ENCODE measurements at places on chromosomes 5 and 9.

DNA sequence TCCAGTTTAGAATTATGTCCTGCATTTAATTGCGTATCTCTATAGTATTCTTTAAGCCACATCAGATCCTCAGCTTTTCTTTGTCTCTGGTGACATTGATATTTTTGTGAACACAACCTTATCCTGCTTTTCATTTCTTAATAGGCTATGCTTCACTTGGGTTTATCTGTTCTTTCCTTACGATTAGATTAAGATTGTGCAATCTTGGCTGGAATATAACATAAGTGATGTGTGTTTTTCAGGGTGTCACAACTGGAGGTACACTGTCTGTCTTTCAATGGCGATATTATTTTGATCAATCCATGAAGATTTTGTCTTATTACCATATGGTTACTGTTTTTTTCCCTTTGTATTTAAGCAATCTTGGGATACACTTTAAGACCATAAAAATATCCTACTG, 23.6 kb downstream of the NAA35 start:
- DNase-seq = no peak

DNA sequence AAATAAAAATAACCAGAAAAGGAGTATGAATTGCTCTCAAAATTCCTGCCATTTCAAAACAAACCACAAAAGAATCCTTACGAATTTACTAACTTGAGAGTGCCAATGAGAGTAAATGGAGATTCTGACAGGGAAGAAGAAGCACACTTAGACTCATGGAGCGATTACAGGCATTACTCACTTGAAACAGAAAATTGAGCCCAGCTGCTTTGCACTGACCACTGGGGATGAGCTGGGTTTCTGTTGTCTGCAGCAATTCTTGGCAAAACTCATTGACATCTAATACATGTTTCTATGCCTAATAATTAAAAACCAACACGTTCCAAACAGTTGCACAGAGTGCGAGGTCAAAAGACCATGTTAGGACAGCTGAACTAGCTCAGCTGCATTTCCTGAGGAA, 731.6 kb downstream of the DNAH5 start:
- DNase-seq = no peak

DNA sequence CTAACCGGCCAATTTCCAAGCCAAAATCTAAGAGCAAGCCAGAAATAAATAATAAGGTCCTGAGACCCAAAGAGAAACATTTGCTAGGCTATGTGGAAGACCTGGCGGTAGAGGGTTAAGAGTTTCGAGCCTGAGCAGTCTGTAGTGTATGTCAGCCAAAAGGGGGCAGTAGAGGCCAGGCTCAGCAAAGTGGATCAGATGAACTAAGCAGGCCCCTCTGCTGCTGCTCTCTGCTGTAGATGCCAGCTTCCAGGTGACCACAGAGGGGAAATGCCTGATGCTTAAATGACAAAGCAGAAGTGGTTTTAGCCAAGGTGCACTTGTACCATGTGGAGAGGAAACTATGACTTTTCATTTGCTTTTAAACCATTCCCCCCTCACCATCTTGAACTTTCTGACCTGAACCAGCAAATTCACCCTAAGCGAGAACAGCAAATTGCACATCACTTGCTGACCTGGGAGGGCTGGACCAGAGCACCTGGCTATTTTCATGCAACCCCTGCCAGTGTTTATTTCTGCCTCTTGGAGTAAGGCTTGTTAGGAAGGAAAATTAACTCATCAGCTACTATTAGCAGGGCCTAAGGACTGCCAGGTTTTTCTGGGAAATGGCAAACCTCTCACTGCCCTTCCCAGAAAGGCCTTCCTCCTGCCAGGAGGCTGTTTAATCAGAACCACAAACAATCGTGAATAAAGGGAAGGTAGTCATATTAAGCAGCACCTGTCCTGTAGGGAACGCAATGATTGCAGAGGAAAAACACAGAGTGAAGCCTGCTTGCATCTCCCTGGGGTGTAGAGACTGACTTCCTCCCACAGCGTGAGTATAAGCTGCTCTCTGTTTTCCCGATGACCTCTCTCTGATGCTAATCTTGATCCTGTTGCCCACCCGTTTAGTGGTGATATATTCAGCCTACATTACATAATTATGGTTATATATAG, 818.2 kb downstream of the TLR4 start:
- no peak for DNase-seq

GRCh38 chr9:91065231-91066041, 263.8 kb downstream of the SYK start:
- no peak for DNase-seq

DNA sequence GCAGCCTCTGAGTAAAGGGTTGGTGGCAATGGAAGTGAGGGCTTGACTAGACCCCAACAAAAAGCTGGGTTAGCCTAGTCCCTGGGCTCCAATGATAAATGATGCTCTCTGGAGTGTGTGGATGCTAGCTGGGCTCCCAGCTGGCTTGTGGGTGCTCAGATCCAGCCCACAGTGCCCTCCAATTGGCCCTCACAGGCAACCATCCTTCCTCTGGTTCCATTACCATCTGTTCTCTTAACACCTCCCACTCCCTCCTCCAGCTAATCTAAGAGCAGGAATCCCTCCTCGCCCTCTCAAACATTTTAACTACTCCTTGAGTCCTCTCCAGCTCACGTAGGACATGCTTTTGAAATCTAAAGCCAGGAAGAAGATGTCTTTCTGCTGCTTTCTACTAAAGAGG, 25.2 kb upstream of the FRMD3 start:
- DNase-seq = no peak

- no peak for DNase-seq
Observed at GRCh38 chr9:78668148-78668832, 371.4 kb downstream of the PSAT1 start.

DNA sequence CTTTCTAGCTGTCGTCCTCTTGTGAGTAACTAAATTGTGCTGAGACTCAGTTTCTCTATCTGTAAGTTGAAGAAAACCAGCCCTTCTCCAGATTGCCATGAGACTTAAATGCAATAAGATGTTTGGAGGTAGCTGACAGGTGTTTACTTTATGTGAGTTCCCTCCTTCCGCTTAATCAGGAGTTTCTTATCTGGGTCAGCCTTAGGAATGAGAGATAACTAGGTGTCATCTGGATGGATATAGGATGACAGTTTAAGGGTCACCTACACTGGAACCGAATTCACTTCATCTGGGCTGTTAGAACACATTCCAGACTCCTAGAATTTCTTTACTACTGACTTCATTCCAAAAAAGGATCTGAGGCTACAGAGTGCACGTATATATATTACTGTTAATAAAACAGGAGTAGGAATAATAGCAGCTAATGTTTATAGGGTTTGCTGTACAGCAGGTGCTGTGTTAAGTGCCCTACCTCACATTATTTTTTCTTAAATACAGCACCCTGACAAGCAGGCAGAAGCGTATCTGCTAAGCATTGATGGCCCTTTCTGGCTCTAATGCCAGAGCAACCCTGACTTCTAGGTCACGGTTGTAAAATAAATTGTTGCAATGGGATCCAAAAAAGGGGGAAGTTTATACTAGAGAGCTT, 30.0 kb upstream of the CPEB4 start:
- DNase-seq = no peak

GRCh38 chr5:125486634-125487033, 740.2 kb upstream of the ZNF608 start:
- DNase-seq = no peak

- DNase-seq = peak; percentile 75
Observed at GRCh38 chr5:95822043-95822541, 434 bp downstream of the GLRX start.

DNA sequence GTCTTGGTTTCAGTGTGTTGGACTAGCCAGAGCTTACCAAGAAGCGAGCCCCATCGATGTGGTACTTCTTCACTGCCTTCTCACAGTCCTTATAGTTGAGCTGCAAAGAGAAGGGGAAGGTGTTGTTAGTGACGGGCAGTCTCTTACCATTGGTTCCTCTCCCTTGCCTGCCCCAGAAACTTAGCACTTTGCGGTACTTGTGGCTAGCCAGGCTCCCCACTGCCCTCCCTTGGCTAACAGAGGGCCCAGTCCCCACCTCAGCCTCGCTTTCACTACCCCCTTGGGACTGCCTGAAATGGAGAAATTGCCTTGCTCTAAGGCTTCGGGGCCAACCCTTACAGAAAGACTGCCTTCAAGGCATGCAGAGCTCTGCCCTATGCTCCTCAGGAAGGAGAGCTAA, 4.3 kb downstream of the LCP2 start:
- DNase-seq = peak; percentile 96

GRCh38 chr9:123316053-123316718, 39.8 kb upstream of the CRB2 start:
- DNase-seq = no peak

DNA sequence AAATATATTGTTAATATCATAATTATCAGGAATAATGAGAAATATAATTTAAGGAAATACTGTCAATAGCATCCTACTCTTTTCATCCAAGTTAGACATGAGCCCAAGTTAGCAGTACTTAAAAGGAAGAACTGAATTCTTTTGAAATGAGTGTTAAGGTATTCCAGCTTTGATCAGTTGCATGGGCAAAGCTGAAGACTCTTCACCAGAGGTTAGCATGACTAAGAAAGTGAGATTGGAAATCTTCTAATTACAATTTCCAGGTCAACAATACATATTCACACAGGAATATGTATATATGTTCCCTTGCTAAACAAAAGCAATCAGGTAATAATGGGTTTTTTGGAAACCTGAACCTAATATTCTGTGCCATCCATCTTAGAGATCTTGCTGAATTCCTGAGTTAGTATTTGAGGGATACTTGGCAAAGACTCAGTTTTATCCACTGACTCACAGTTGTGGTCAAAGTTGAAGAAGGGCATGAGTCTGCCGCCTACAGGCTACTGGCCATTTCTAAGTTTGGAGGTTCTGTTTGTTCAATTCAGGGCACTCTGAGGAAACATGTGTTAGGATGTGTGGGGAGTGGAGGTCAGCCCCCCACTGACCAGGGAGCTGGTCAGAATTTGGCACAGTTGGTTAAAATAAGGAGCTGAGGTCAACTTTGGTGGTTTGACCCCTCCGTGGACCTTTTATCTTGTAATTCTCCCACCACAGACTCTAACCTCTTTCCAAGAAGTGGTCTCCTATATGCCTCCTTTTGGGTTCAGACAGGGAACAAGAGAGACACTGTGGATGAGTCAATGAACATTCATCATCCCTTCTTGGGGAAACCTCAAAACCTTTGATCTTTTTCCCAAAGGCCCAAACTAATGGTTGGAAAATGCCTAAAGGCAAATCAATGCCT, 118.3 kb downstream of the PIK3R1 start:
- DNase-seq = no peak

DNA sequence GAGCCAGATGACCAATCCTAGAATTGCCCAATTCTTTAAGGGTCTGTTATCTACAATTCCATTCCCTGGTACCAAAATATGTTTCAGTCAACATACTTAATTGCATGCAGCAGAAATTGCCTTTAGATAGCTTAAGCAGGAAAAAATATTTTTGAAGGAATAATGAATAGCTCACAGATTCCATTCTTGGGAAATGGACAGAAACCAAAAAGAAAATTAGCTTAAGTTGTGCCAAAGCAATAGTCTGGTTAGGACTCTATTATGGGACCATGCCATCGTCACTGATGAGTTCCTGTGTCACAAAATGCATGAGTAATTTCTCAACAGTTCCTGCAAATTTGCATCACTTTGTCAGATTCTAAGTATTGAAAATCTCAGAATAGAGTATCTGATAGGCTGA, 12.3 kb downstream of the ACTBL2 start:
- DNase-seq = no peak

GRCh38 chr5:141479776-141480175, 4.0 kb downstream of the PCDHGC3 start:
- DNase-seq = no peak

DNA sequence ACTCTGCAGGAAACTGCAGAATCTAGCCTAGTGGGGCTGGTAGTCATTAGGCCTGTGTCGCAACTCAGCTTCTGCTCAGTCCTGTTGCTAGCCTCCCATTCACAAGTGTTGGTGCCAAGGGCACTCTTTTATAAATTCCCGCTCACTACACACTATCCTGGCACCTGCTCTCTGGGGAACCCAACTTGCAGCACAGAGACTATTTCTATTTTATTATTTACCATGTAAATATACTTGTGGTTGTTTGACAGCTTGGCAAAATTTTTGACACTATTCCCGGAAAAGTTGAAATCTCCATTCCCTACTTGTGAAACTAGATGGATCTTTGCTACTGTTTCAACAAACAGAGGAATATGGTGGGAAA, 20.4 kb upstream of the SMC2 start:
- no peak for DNase-seq

- no peak for DNase-seq
Observed at GRCh38 chr5:120464627-120465435, 731 bp downstream of the PRR16 start.

- no peak for DNase-seq
Observed at GRCh38 chr9:37730256-37730655, 23.3 kb upstream of the TRMT10B start.

Data from natural killer cell treated with Interleukin-12 subunit alpha and Interleukin-12 subunit beta and Interleukin-15 and Interleukin-18, amount 100 ng/mL, for 72 hours (primary cell).